ENCODE measurements at places on chromosomes 6 and 20.

- DNase-seq: no peak
Observed at GRCh38 chr6:157145656-157146285, 177.5 kb downstream of the TMEM242 start.

- no peak for DNase-seq
Observed at GRCh38 chr6:6635869-6636268, 47.3 kb downstream of the LY86 start.

DNA sequence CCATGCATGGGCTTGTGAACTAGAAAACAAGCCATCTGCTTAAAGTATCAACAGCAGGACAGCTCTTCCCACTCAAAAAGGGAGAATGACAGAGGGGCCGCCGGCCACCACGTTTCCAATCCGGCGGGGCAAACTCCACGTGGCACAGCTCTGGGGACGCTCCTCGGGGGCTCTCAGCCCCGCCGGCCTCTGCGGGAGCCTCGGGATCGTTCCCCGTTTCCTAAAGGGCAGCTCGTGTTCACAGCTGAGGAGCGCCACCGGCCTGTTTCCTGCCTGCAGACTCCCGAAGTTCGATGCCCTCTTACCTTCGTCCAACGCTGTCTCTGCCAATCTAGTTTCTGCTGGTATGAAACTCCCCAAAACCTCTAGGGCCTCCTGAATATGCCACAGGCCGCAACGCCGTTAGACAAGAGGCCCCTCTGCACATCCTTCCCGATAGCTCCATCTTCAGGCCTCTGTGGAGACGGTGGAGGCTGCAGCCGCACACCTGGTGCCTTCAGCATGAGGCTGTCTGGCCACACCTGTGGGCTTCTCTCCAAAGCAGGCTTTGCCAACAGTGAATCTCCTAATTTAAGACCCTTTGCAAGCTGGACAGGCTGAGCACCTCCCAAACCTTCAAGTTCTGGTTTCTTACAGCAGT lies 46.5 kb downstream of the KCNQ2 start:
- no peak for DNase-seq

GRCh38 chr6:82144007-82144851 lies 103.3 kb downstream of the IBTK start:
- no peak for DNase-seq

DNA sequence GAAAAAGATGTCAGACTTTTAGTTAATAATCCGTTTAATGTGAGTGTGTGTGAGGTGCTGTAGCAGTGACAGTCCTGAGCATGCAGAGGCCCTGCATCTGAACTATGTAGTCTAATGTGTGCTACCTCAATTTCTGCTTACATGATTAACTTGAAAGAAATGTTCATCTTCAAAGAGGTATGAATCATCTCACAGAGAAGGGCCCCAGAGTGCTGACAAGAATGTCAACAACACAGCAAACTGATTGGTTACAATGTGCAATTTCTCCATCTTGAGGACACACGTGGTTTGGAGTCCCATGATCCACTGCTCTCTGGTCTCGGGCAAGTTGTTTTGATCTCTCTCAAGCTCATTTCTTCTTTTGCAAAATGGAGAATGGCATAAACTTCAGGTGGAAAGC lies 61.7 kb upstream of the EMILIN3 start:
- DNase-seq: no peak

DNA sequence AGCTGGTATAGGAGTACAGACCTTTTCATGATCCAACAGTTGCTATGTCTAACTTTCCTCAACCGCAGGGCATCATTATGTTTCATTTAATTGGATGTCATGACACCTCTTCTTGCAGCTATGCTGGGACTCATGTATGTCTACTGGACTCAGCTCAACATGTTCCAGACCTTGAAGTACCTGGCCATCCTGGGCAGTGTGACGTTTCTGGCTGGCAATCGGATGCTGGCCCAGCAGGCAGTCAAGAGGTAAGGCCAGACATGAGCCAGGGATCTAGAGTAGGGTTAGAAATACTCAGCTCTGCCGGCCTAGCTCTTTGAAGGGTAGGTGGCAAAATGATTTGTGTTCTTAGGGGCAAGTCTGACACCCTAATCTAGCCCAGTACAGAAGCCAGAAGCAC lies 25.2 kb downstream of the GHRH start:
- no peak for DNase-seq

DNA sequence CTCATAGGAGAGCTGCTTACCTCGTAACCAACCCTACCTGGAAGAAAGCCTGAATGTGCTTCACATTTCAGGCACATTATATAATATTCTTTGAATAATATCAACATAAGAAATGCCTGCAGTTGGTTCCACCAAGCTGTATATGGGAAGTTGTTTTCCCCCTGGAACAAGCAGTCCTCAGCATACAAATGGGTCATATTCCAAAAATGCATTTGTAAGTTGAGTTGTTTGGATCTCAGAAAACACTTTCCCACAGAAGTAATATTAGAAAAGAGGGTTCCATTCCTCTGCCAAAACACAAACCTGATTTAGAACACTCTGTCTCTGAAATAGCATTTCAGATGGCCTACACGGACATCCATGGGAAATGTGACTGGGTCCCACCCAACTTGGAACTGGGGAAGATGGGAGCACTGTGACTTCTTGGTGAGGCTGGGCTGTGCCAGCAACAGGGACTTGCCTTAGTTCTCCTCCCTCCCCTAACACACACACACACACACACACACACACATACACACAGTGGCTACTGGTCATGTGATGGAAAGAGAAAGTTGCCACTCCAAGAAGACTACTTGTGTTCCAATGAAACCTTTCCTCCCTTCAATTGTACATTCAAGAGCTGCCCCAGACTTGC lies 11.4 kb upstream of the RCAN2 start:
- DNase-seq: no peak

- DNase-seq: no peak
Observed at GRCh38 chr6:107106165-107106564, 9.2 kb downstream of the BEND3 start.

DNA sequence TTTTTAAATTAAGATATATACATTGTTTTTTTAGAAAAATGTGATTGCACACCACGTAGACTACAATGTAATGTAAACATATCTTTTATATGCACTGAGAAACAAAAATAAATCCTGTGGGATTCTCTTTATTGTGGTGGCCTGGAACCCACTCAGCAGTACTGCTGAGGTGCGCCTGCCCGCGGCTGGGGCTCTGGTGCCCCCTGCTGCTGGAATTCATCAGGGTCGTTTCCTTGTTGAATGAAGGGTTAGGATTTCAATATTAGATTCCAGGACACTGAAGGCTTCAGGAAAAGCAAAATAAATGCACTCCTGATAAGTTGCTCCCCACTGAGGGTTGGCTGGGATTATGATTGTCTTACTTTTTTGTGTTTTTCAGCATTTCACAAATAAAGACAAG lies 175.8 kb upstream of the GGTLC1 start:
- DNase-seq: no peak

GRCh38 chr20:57795342-57795697 lies 85.5 kb upstream of the PMEPA1 start:
- no peak for DNase-seq

- DNase-seq: no peak
Observed at GRCh38 chr6:73586416-73586974, 65.7 kb upstream of the EEF1A1 start.
